Dermis lymphatic vessel endothelial cell (primary cell): ENCODE measurements at places on chromosomes 5 and 9. TPM values are rescaled to one million over a fixed set of nuclear protein-coding genes. Genes with fewer than 3 reads are reported as not detected.

HRCT1 gene
- total RNA-seq, result 0.43 and 0.98 TPM in 2 replicates

ANKRD18B gene
- total RNA-seq, result under 0.01 TPM in 1 of 2 replicates, not detected in the other

PCA3 gene
- 0.11 and 0.17 TPM in 2 replicates for total RNA-seq

SLC34A3 gene
- not detected in 2 replicates for total RNA-seq

HMMR gene
- total RNA-seq, result 4.7 and 6.0 TPM in 2 replicates

PCDHB16 gene
- 0.33 and 0.69 TPM in 2 replicates for total RNA-seq

VAV2 gene
- total RNA-seq, result 21.0 and 21.7 TPM in 2 replicates

BTNL9 gene
- total RNA-seq, result 0.11 and 0.60 TPM in 2 replicates

TAS2R1 gene
- not detected in 2 replicates for total RNA-seq

SVEP1 gene
- under 0.01 TPM in 1 of 2 replicates, not detected in the other for total RNA-seq

CDH6 gene
- 0.22 TPM in 1 of 2 replicates, not detected in the other for total RNA-seq

WDR38 gene
- total RNA-seq, result not detected in 2 replicates

PCDHB13 gene
- 1.1 and 1.3 TPM in 2 replicates for total RNA-seq

CTSV gene
- 0.26 and 0.33 TPM in 2 replicates for total RNA-seq

PITX1 gene
- total RNA-seq, result 0.22 TPM in 1 of 2 replicates, not detected in the other

MCIDAS gene
- total RNA-seq, result not detected in 2 replicates

GRHPR gene
- 92.7 and 109 TPM in 2 replicates for total RNA-seq

PDE8B gene
- under 0.01 and 0.11 TPM in 2 replicates for total RNA-seq

TMEM252 gene
- 0.11 TPM in 1 of 2 replicates, not detected in the other for total RNA-seq

TLN1 gene
- total RNA-seq, result 252 and 274 TPM in 2 replicates

TMC1 gene
- 0.22 and 0.34 TPM in 2 replicates for total RNA-seq

MEIKIN gene
- not detected in 2 replicates for total RNA-seq

SLC27A6 gene
- total RNA-seq, result under 0.01 and 0.11 TPM in 2 replicates

OCLN gene
- total RNA-seq, result 0.43 and 1.5 TPM in 2 replicates

VCP gene
- total RNA-seq, result 474 and 593 TPM in 2 replicates

EXD3 gene
- 13.8 and 14.6 TPM in 2 replicates for total RNA-seq

TEK gene
- 155 and 275 TPM in 2 replicates for total RNA-seq

PLEKHG4B gene
- total RNA-seq, result under 0.01 and 0.11 TPM in 2 replicates

OR4F3 gene
- not detected in 2 replicates for total RNA-seq
